Kidney epithelial cell (primary cell): ENCODE measurements at places on chromosomes 4 and X.
A peak's percentile ranks its signal among the peaks of the same experiment; 100 is the strongest.

- peak; percentile 21 for DNase-seq
Observed at GRCh38 chr4:42048394-42048793, 58.1 kb downstream of the SLC30A9 start.

GRCh38 chr4:7753931-7754465 lies 185.7 kb downstream of the AFAP1 start:
- DNase-seq = no peak

- DNase-seq = no peak
Observed at GRCh38 chr4:41175794-41176193, 38.5 kb downstream of the APBB2 start.

DNA sequence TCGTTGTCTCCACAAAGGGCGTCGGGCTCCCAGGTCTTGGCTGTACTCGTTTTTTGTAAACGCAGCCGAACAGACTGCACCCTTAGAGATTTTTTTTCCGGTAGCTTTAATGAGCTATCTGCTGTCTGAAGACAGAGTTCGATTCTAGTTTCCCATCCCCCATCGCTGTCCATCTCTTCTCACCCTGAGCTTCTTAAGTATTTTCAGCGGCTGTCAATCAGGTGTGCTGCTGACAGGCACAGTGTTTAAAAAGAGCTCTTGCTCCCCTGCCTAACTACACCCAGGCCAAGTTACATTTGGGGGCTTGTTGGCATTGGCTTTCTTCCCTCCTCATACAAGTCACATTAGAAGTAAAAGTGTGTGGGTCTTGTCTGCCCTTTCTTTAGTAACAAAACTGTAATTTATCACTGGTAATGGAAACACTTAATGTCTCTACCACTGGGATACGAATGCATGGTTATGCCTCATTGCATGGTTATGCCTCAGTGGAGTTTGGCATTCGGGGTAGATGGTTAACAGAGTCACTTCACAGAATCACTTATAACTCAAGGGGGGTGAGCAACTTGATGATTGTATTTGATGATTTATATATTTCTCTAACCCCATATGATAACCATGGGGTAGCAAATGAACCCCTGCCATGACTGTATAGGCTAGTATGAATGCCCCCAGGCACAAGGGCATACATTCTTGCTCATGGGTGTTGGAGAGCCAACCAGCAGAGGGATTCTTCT lies 1.4 kb upstream of the ARHGAP6 start:
- peak; percentile 51 for DNase-seq

GRCh38 chrX:73069365-73070035 lies 9.8 kb downstream of the PABPC1L2A start:
- DNase-seq = no peak

DNA sequence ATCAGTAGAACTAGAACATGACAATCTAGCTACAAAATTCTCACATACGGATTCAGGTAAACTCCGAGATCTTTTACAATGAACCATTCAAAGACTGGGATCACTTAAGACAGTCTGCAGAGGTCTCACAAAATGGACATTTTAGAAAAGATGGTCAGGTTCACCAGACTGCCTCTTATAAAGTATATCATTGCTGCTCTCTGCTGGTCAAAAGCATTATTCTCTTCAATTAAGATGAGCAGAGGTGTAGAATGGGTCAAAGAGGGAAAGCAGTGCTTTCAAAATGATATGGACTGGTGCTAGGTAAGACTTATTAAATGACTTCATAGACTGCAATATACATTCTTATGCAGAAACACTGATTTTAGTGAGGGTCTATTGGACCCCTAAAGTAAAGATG lies 434.7 kb downstream of the PACRGL start:
- no peak for DNase-seq

GRCh38 chr4:17033768-17034181 lies 135.3 kb upstream of the LDB2 start:
- no peak for DNase-seq

GRCh38 chr4:141899103-141899502 lies 262.7 kb downstream of the IL15 start:
- no peak for DNase-seq

DNA sequence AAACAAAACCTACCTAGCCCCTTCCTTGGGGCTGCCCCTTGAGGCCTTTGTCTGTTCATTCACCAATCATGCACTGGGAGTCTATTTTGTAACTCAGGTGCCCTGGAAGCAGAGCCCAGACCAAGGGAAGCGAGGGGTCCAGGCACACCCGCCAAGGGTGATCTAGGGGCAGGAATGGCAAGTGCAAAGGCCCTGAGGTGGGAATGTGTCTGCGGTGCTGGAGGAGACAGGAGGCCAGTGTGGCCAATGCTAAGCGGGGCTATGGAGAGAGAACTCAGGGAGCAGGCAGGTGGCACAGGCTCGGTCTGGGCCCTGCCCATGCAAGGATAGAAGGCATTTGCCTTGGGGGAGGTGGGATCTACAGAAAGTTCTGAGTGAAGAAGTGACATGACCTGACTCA lies 3.5 kb upstream of the SH3BP2 start:
- no peak for DNase-seq

DNA sequence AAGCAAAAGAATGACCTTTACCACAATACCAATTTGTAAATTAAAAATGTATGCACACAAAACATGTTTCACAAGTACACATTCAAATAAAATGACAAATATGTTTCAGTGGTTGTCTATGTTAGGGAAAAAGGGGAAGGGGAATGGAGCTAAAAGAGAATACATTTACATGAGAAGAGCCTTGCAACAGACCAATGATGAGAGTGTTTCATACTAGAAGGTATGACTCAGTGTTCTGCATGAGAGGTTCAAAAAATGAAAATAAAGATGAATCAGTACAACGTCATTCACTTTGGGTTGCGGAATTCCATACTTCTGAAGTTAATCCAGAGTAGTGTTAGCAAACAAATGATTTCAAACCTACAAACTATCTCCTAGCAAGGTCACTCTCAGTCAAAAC lies 51.7 kb downstream of the RPGR start:
- DNase-seq = peak; percentile 60
